NCI-H748 treated with DMSO at 0.1 percent for 48 hours (cell line): ENCODE measurements at places on chromosomes 2 and 18.

GRCh38 chr18:26764586-26764985 is 100.9 kb downstream of the AQP4 start:
- DNase-seq: no peak

GRCh38 chr2:239223310-239224198 is 177.3 kb downstream of the HDAC4 start:
- DNase-seq: no peak

DNA sequence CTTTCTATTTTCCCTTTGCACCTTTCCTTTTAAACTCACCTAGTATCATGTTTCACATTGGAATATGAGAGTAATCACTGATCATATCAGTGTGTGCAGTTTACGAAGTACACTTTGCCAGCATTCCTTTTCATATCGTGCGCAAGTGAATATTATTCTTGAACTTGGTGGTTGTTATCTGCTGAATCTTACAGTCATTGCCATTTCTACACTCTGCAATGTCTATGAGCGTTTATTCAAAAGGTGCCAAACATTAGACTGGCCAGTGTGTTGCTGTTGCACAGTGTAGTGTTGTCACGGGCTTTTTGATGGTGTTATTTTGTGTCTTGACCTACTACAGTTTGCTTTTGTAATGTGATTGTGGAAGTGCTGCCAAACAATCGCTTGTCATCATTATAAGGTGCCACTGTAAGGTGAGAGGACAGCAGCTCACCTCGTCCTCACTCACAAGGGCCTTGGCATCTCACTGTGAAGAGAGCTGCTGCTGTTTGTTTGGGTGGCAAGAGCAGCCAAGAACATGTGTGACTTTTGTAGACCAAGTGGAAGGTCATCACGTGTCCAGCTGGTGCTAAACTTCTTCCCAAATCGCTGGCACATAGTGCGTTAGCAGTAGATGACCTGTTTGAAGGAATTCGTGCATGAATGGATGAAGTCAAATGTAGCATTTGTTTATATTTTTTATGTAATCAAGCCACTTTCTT is 113.3 kb downstream of the MYO1B start:
- no peak for DNase-seq

DNA sequence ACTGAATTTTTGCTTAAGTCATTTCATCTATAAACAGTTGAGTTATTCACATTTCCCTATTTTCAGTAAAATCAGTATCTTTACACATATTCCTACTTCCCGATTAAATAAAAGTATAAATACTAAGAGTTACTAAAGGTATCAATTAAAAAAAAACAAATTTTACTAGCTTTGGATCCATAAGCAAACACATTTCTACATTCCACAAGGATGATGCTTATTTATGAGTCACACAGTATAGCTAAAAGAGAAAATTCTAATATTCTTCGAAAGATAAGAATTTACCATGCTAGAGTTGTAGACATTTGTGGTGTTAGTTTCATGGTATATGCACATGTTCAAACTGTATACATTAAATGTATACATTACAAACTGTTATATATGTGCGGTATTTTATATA is 23.7 kb downstream of the PGAP1 start:
- no peak for DNase-seq

DNA sequence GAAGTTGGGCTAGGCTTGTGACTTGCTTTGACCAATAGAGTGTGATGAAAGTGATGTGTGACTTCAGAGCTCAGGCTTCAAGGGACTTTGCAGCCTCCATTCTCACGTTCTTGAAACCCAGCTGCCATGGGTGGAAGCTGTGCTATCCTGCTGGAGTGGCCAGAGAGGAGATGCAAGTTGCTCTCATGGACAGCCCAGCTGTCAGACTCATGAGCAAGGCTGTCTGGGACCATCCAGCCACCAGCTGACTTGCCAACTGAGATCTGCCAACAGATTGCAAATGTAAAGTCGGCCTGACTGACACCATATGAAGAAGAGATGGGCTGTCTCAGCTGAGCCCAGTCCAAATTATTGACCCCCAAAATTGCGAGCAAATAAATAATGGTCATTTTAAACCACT is 226.4 kb upstream of the CXCR4 start:
- no peak for DNase-seq

GRCh38 chr2:151916632-151917031 is 88.4 kb upstream of the ARL5A start:
- DNase-seq: no peak

DNA sequence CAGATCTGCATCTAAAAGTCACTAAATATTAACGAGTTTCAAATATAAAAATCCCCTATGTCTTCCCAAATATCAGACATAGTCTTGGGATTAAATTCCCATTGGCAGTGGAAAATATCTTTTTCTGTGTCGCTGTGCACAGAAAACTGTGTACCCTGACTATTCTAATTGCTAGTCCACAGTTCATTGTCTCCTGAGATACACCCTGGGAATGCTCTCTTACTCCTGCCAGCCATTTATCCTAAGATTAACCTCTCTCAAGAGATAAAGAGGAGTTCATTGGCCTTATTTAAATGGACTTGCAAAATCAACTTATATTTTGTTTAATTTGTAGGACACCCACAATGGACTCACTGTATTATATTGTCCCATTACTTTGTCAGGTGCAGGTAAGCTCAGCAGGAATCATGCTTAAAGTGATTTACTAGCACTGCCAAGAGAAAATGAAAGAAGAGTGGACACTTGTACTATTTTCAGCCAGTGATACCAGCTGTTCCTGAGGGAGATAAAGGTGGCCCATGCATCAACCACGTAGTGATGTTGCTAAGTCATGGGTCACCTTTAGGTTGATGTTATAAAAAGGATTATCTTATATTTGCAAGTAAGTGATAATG is 553.8 kb downstream of the PIK3C3 start:
- DNase-seq: peak; percentile 62

DNA sequence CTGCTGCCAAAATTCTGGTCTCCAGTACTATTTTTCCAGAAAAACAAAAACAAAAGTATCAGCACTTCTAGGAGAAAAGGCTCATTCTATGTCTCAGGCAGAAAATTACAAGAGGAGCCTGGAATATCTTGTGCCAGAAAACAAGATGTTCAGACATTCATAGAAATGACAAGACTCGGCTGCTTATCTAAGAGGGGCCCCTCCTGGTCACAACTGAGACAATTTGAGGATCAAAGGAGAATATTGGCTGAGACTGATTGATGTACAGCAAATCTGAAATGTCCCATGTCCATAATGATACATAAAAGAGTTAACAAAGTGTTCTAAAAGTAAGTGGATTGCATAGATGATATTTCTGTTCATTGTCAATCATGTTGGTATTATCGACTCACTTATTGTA is 2.4 kb upstream of the RPS7 start:
- no peak for DNase-seq

DNA sequence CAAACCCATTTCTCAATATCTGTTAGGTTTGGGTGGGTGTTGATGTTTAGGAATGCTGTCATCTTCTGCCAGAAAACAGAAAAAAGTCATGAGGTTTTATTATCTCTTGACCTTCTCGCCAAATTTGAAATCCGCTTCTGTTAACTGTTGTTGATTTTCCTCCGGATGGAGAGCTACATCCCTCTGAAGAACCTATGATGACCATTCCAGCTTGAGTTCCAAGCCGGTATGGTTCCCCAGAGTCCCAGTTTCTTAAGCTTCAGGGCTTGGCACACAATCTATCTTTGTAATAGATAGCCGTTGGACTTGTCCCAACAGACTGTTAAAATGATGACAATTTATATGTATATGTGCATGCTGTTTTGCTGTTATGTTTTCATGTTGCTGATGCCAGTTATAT is 1201.0 kb downstream of the LRP1B start:
- DNase-seq: no peak
